ENCODE measurements at places on chromosomes 12 and 14.

DNA sequence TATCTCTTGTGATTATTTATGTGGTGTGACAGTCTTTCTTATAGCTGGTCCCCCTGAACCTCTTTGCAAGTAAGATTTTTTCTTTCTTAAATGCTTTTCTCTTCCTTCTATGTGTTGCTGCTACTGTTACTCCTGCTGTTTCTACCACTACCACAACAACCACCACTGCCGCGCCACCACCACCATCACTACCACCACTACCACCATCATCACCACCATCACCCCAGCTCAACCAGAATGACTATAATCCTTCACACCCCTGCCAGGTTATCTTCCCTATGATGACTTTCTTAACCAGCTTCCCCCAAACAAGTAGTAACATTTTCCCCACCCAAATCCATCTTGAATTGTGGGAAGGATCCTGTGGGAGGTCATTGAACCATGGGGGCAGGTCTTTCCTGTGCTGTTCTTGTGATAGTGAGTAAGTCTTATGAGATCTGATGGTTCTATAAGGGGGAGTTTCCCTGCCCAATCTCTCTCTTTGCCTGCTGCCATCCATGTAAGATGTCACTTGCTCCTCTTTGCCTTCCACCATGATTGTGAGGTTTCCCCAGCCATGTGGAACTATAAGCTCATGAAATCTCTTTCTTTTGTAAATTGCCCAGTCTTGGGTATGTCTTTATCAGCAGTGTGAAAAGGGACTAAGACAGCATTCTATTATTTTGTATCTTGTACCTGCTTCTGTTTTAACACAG is 52.2 kb downstream of the CHST11 start:
- no peaks in the 10 kb centered on the region for H3K4me1 ChIP-seq
- H3K27me3 ChIP-seq: no peaks in the 10 kb centered on the region
- DNase-seq: no peak
- no peaks in the 10 kb centered on the region for H3K36me3 ChIP-seq

- H3K4me3 ChIP-seq: peak overlapping the region; percentile 51
- H3K4me1 ChIP-seq: peaks cover 16% of the 10 kb centered on the region
- H3K27me3 ChIP-seq: no peaks in the 10 kb centered on the region
- no peak for DNase-seq
- H3K36me3 ChIP-seq: 0 out of 2 replicates have a peak, but pooled peaks cover 3% of the 10 kb centered on the region
Observed at GRCh38 chr14:81221579-81222102, 882 bp upstream of the GTF2A1 start.

GRCh38 chr12:10031321-10031720 is 839 bp downstream of the CLEC9A start:
- no peak overlapping the region for H3K4me3 ChIP-seq
- no peaks in the 10 kb centered on the region for H3K36me3 ChIP-seq
- H3K27ac ChIP-seq: peak overlapping the region; percentile 66
- DNase-seq: no peak

GRCh38 chr12:118682656-118683055 is 298.7 kb upstream of the SRRM4 start:
- H3K4me1 ChIP-seq: no peaks in the 10 kb centered on the region
- no peaks in the 10 kb centered on the region for H3K36me3 ChIP-seq
- H3K4me3 ChIP-seq: no peak overlapping the region
- no peaks in the 10 kb centered on the region for H3K27me3 ChIP-seq
- no peak for DNase-seq

DNA sequence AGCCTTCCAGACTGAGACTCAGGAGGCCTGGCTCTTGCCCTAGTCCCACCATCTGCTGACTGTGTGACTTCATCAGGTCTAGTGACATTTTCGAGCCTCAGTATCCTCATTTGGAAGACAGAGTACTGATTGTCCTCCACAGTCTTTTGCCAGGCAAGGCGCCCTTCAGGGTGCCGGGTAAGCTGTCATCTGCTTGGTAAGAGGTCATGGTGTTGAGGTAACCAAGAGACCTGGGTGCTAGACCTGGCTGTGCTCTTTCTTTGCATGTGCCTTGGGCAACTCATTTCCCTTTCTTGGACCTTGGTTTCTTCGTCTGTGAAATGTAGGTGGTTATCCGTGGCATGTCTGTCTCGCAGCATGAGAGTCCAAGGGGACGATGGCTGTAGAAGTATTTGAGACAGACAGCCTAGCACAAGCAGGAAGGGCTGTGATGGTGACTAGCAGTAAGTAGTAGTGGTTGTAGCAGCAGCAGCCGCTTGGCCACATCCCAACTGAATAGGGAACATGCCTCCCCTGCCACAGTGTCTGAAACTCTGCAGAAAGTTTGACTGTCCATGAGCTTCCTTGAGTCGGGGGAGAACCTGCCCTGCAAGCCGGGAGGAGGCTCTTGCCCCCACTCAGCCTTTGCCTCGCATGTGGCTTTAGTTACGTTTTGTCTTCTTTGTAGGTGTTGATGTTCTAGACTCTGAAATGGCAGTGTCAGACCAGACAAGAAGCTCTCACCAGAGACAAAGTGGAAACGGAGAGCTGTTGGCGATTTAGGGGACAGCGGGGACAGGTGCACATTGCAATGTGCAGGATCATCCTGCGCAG is 40.3 kb downstream of the EVL start:
- no peak overlapping the region for H3K4me3 ChIP-seq
- H3K27ac ChIP-seq: peak overlapping the region; percentile 38
- peaks cover 25% of the 10 kb centered on the region for H3K4me1 ChIP-seq

GRCh38 chr12:71045781-71046180 is 112.0 kb downstream of the TSPAN8 start:
- no peaks in the 10 kb centered on the region for H3K36me3 ChIP-seq
- H3K4me1 ChIP-seq: peaks cover 2% of the 10 kb centered on the region
- H3K27me3 ChIP-seq: no peaks in the 10 kb centered on the region

- DNase-seq: no peak
- no peaks in the 10 kb centered on the region for H3K27me3 ChIP-seq
Observed at GRCh38 chr12:132630672-132631071, 12.1 kb downstream of the P2RX2 start.

DNA sequence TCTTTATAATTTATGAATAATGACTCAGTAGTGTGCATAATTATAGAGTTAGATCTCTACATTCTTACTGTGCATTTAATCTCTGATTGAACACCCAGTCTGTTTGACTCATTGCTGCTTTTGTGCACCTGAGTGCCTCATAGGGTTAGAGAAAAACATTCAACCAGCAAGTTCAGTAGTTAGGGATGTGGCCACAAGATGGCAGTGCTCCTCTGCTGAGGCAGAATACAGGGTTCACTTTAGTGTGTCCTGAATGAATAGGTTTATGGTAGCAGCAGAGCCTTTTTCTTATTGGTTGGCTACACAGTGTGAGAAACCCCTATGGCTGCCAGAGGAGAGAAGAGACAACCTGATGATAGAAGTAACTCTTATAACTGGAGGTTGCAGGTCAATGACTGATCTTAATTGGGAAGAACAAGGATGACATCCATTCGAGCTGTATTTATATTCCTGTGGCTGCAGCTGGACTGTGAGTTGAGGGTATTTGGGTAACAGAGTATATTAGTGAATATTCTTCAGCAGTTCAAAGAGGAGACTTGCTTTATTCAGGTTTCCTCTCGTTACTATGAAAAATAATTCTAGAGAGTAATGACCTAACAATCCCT is 194.9 kb upstream of the OR4E1 start:
- H3K27ac ChIP-seq: no peak overlapping the region
- no peak overlapping the region for H3K4me3 ChIP-seq
- H3K36me3 ChIP-seq: no peaks in the 10 kb centered on the region
- DNase-seq: no peak
- H3K27me3 ChIP-seq: peaks cover 10% of the 10 kb centered on the region

DNA sequence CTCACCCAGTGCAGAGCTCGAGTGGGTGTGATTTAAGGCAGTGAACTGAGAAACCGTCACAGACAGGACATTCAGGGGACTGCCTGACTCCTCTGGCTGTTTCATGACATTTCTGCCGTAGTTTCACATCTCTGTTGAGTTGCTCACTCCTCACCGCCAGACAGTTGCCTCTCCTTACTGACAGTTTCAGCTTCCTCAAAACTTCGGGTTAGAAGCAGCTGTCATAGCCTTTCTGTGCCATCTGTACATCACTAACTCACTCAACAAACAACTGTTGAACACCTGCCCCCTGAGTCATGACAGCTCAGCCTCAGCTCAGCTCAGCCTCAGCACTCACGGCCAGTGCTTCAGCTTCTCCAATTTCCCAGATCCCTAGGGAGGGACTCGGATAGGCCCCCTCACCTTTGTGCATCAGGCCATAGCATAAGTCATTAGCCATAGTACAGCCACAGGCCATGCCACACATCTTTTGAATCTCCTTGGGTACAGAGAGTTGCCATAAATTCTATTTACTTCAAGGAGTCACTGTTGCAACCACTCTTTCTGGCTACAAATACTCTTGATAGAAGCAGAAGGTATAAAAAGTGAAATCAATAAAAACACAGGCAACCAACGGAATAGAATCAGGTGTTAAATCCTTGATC is 6.2 kb upstream of the SLC15A4 start:
- H3K4me1 ChIP-seq: no peaks in the 10 kb centered on the region
- H3K27me3 ChIP-seq: no peaks in the 10 kb centered on the region
- H3K36me3 ChIP-seq: no peaks in the 10 kb centered on the region
- no peak overlapping the region for H3K27ac ChIP-seq

- peak; percentile 88 for DNase-seq
- H3K36me3 ChIP-seq: peaks cover 12% of the 10 kb centered on the region
- peak within 1 kb of the TSS; percentile 54 for H3K4me3 ChIP-seq
- no peaks in the 10 kb centered on the region for H3K27me3 ChIP-seq
- H3K27ac ChIP-seq: peak within 1 kb of the TSS; percentile 68
Observed at GRCh38 chr14:61321385-61322010, at the start of gene PRKCH. Gene PRKCH, plus strand, starts transcription at chr14:61321579. Its CDS starts 523 bp downstream, at chr14:61322102.

DNA sequence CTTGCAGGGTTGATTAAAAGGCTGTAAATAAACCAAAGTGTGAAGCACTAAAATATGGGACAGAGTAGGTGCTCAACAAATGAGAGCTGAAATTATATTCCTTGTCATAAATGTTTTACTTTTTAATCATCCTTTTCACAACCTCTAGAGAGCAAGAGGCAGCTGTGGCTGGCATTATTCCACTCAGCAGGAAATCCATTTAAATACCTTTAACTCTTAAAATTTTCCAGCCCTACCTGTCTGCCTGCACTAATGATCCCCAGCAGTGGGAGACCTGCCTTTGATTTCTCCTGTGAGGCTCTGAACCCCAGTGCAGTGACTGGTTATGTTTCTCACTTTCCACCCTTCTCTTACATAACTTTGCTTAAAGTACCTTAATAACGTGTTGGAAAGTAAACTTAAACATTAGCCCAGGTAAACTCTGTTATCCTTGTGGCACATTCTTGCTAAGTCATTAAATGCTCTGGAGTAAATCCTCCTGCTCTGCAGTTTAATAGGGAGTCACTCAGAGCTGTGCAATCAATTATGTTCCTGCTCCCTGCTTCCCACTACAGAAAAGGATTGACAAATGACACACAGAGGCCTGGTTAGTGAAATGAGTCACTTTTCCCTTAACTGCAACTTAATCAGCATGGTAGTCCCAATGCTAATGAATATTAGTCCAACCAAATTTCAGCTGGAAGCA is 755.7 kb upstream of the USP15 start:
- DNase-seq: no peak
- H3K27ac ChIP-seq: no peak overlapping the region
- H3K36me3 ChIP-seq: no peaks in the 10 kb centered on the region
- H3K4me3 ChIP-seq: no peak overlapping the region

All from RWPE2 (cell line).